ENCODE measurements at places on chromosomes 11 and 22.

- no peak for DNase-seq
Observed at GRCh38 chr11:58762284-58763119, 30.8 kb upstream of the GLYAT start.

DNA sequence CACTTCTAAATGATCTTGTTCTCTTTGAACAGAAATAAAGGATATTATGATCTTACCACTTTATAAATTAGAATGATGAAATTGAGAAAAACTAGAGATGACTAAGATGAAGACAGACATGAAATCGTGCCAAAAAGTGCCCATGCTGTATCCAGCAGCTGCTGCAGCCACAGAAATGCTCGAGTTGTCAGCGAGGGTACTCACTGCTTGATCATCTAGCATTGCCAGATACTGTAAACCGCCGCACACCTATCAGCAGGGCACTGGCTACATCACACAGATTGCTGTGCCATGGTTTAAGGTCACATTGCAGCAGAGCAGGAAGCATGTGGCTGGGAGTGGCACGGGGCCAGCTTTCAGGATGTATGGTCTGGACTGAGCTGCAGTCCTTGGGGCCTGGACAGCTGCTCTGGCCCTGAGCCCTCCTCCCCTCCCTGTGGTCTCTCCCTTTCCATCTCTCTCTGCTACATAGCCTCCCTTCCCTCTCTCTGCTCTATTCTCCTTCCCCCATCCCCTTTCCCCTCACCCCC lies 51.0 kb upstream of the SEPTIN5 start:
- no peak for DNase-seq

DNA sequence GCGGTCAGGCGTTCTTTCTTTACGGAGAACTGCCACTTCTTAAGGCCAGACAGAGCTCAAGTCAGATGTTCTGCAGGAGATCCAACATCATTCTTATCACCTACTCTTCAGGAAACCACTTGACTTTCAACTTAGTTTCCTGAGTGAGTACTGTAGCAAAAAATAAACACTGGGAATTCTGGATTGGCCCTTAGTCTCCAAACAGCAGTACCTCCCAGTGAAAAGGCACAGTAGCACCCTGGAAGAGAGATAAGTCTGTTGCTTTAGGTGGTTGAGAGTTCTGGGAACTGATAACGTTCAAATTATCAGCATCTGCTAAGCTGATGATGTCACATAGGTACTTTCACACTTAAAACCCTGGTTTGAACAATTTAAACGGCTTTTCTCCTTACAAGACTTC lies 971.8 kb upstream of the TENM4 start:
- DNase-seq, result no peak

- DNase-seq, result no peak
Observed at GRCh38 chr11:78179459-78180071, 8.9 kb downstream of the KCTD21 start.

DNA sequence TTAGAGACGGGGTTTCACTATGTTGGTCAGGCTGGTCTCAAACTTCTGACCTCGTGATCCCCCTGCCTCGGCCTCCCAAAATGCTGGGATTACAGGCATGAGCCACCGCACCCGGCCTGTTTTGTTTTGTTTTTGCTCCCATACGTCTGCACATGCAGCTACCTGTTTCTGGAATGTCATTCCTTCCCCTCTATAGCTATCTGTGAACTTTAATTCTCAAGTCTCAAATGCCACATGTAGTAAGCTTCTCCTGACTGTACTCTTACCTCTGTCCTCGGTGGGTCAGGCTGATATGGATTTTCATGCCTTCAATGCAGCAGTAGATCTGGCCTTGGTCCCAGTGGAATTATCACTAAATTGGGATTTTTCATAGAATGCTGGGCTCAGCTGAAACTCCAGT lies 12.4 kb upstream of the SWAP70 start:
- no peak for DNase-seq

GRCh38 chr11:2752923-2753322 lies 53.1 kb upstream of the KCNQ1OT1 start:
- no peak for DNase-seq

DNA sequence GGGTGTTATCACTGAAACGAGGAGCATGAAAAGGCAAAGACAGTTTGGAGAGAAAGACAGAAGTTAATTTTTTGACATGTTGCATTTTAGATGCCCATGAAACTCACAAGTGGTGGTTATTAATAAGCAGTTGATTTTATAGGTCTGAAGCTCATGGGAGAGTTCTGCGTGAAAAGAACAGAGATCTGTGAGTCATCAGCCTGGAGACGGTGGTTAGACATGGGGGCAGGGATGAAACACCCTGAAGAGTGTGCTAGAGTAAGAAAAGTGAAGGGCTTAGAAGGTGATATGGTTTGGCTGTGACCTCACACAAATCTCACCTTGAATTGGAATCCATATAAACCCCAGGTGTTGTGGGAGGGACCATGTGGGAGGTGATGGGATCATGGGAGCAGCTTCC lies 289.1 kb upstream of the ISX start:
- DNase-seq, result no peak

DNA sequence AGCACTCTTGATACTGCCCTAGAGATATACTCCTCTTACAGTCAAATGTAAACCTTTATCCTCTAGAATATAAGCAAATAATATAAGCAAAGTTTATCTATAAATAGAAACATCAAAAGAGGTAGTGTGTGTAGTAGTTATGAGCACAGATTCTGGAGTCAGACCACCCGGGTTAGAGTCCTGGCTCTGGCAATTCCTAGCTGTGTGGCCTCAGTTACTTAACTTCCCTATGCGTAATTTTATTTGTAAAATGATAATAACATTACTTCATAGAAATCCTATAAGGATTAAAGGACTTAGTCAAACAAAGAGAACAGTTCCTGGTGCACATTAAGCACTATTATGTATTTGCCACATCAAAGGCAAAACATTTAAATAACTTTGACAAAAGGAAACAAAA lies 7.0 kb downstream of the MSANTD4 start:
- DNase-seq, result no peak

DNA sequence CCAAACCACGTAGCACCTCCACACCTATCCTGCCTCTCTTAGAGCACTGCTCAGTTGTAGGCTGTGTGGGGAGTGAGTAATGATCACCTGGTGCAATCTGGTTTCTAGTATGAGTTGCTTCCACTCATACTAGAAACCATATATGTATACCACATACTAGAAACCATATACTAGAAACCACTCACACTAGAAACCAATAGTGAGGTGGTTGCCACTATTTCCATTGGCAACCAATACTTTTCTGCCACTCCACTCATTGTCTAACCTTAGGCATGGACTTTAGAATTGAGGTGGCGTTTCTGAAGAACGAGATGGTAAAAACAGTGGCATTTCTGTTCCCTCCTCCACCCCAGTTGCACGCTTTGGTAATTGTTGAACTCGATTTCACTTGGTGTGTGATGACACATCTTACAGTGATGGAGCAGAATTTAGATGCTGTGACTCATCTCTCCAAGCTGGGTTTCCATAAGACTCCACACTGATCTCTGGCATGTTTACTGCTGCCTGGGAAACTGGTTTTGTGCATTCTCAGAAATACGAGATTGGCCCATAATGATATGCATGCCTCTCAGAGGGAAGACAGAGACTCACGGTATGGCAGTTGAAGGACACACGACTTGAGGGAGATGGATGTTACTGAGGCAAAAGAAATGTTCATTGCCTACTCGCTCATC lies 82.9 kb downstream of the KIRREL3 start:
- DNase-seq, result no peak

GRCh38 chr11:98793276-98793675 lies 227.5 kb upstream of the CNTN5 start:
- DNase-seq, result no peak

DNA sequence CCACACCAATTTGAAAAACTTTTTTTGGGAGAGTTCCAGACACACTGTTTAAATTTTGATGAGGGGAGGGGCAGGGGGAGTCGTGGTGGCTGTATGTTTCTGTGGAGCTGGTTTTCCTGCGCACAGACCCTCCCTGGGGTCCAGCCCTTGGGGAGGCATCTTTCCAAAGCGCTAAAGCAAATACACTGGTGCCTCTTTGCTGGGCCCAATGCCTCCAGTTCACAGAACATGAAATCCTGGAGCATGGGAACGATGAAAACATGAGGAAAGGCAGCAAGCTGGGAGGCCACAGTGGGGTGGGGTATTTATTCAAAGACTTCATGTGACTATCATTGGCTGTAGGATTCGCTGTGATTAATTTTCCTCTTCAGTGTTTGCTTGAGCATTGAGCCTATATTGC lies 135.3 kb downstream of the CCDC34 start:
- DNase-seq, result no peak
